CD4-positive, alpha-beta T cell treated with Interleukin-1 beta for 1 hour (primary cell): ENCODE measurements at places on chromosomes 16 and 17.
A peak's percentile ranks its signal among the peaks of the same experiment; 100 is the strongest.

GRCh38 chr16:21708533-21709115 is 44.9 kb downstream of the OTOA start:
- peak; percentile 87 for DNase-seq

- DNase-seq: peak; percentile 78
These were observed 1.4 kb upstream of the ALDOA start for GRCh38 chr16:30063893-30064728.

DNA sequence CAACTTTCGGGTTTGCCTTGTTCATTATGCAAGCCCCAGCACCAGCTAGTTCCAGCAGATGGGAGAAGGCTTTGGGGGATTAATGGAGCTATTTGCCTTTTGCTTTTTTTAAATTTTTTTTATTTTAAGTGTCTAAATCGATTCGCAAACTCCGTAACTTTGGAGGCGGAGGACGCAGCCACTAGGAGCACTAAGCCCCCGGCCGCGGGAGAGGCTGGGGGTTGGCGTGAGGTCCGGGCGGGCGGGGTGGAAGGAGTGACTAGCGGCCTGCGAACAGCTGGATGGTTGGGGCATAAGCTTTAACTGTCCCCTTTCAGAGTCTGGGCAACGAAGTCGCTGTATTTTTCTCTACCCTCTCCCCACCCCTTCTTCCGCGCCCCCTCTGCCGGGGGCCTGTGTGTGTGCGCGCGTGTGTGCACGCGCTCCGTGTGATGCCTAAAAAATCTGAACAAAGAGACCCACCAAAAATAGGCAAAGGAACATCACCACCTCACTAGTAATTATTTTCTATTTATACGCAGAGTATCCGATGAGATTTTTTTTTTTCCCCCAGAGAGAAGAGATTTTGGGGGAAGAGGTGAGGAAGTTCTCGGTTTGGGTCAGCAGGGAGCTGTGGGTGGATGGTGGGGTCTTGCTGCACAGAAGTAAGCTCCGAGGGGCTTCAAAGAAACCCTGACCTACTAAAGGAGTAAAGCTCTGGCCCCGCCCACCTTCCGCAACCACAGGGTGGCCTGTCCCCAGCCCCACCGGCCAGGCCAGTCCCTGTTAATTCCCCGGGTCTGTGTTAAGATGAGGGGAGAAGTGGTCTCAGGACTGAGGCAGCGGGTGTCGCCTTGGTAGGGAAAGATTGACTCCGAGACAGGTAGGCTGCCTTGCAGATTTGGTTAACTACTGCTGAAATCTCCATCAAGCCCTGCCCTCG is 2.3 kb downstream of the SHISA9 start:
- no peak for DNase-seq

GRCh38 chr16:8655184-8655717 is 19.2 kb upstream of the ABAT start:
- peak; percentile 39 for DNase-seq

GRCh38 chr16:88939972-88940861 is 36.8 kb downstream of the CBFA2T3 start:
- no peak for DNase-seq

GRCh38 chr17:27579304-27579703 is 51.7 kb upstream of the LGALS9 start:
- no peak for DNase-seq

- no peak for DNase-seq
These were observed 70.9 kb upstream of the GSE1 start for GRCh38 chr16:85541980-85542900.
